ENCODE measurements at places on chromosomes 16 and 17. TPM values are rescaled to one million over a fixed set of nuclear protein-coding genes. Genes with fewer than 3 reads are reported as not detected.

- peak; percentile 87 for DNase-seq
Measured at GRCh38 chr17:77286641-77287431, 146.1 kb downstream of the SEC14L1 start.

GRCh38 chr17:33494151-33494550 is 201.1 kb upstream of the ASIC2 start:
- no peak for DNase-seq

DNA sequence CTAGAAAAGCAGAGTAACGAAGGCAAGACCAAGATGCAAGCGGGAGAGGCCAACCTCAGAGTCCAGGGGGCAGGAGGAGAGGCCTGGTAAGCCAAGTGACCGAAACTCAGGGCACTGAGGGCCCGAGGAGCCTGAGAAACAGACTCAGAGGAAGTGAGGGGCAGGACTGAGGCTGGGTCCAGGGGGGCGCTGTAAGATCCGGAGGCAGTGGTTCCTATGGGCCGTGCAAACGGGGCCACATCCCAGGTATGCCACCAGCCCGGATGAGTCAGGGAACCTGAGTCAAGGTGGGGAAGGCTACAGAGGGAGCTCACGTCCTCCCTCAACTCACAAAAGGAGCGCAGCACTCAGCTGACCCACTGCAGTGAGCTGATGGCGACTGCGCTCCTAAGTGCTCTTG is 8.3 kb downstream of the ZDHHC7 start:
- no peak for DNase-seq

- no peak for DNase-seq
Measured at GRCh38 chr16:85673529-85674417, 15.0 kb downstream of the GINS2 start.

PERCC1 gene
- not detected for total RNA-seq

CXCL16 gene
- total RNA-seq, result 4.7 TPM

Data from sigmoid colon (tissue), 7 donors.